ENCODE measurements at places on chromosomes 5 and 9.

- DNase-seq: no peak
Measured at GRCh38 chr9:2403701-2404100, 217.9 kb upstream of the VLDLR start.

- no peak for DNase-seq
Measured at GRCh38 chr5:32753765-32754164, 42.6 kb downstream of the NPR3 start.

DNA sequence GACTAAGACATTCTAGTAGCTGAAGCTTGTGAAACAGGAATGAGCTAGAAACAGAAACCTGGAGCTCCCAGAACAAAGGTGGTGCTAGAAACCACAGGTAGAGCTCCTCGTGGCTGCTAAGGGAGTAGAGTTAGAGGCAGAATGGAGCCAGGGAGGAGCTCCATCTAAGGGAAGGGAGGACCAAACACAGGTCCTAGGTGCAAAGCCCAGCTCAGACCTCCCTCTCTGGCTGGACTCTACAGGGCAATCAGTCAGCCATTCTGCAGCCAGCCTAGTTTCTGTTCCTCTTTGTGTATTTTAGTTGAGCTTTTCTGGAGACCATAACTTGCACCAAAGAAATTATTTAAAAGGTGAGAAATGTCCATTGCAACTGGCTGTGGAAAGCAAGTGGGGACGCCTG, 70.4 kb downstream of the CRB2 start:
- no peak for DNase-seq

DNA sequence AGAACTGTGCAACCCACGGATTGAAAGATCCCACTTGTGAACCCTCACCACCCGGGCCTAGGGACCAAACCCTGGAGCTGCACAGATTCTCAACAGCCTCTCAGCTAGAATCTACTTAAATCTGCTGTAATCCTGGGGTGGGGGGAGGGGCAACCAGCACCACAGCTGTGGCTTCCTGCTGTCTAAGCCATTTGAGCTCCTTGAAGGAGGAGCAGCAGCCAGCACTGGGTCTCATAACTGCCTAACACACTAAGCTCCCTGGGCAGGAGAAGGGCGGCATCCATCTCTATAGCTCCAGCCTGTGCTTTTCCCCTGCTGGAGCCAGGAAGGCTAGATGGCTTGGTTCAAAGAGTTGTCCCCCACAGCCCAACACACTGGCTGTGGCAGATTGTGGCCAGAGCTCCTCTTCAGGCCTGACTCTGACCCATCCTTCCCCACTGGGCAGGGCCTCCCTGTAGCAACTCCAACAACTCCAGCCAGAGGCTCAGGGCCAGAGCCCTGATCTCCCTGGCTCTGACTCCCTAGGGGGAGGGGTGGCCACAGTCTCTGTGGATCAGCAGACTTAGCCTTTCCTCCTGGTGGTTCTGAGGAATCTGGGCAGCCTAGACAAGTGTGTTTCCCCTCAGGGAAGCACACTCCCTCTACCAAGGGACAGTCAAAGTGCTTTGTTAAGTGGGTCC, 72.0 kb upstream of the C9orf72 start:
- DNase-seq: no peak

GRCh38 chr5:65128226-65128625, 353.5 kb downstream of the ADAMTS6 start:
- DNase-seq: no peak

All from T-helper 9 cell (primary cell).